ENCODE measurements at places on chromosomes 4 and X.

GRCh38 chrX:151714362-151714761 lies 1.5 kb upstream of the FATE1 start:
- DNase-seq = no peak

DNA sequence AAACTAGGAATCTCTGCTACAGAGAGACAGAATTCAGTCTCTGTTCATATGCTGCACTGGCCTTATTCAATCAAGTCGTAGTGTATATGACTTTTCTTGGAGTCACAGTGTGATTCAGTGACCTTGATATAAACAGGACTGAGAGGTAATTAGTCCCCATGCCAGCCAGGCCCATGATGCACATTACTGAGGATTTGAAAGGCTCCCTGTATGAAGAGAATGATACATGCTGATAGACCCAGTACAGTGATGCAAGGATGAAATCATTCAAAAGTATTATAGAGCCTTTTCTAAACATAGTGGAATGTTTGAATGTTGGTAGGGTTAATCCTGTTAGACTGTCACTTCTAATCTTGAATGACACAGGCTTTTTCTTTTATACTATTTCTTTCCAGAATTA lies 34.1 kb downstream of the ANXA3 start:
- DNase-seq = no peak

GRCh38 chr4:70158576-70158975 lies 4.5 kb downstream of the PRR27 start:
- DNase-seq = no peak

DNA sequence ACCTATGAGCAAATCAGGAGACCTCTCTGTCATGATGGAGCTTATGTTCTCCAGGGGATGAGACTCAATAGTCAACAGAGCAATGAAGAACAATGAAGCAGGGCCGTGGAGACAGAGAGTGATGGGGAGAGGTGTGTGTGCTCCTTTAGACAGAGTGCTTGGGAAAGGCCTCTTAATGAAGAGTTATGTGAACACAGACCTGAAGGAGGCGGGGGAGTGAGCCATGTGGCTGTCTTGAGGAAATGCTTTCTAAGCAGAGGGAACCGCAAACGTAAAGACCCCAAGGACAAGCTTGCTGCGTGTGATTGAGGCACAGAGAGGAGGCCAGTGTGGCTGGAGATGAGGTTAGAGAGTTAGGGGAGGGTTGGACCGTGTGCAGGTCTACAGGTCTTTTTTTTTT lies 53.1 kb downstream of the CHRNA9 start:
- DNase-seq = peak; percentile 52

GRCh38 chr4:40693946-40694345 lies 55.8 kb upstream of the NSUN7 start:
- DNase-seq = no peak

- no peak for DNase-seq
Measured at GRCh38 chr4:34280131-34280530, 1964.2 kb downstream of the ARAP2 start.
